ENCODE measurements at places on chromosomes 4 and X.

GRCh38 chr4:80454040-80454439 lies 118.5 kb downstream of the CFAP299 start:
- DNase-seq: no peak

DNA sequence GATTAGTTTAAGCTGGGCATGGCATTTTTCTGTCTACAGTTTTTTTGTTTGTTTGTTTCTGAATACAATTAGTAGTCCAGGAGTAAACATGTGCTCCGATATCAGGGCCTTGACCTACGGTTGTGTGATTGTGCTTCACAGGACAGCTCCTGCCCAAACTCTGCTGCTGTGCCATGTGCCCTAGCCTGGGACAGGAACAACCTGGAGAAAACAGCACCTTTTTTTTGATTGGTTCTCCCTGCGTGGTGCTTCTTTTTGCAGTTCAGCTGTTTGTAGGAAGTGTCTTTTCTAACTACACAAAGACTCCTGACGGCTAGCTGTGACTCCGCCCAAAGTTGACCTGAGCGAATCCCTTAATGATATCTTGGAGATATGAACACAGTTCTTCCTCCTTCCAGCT lies 158.8 kb downstream of the ATP10D start:
- DNase-seq: no peak

GRCh38 chr4:185036842-185037241 lies 18.6 kb downstream of the HELT start:
- DNase-seq: no peak

DNA sequence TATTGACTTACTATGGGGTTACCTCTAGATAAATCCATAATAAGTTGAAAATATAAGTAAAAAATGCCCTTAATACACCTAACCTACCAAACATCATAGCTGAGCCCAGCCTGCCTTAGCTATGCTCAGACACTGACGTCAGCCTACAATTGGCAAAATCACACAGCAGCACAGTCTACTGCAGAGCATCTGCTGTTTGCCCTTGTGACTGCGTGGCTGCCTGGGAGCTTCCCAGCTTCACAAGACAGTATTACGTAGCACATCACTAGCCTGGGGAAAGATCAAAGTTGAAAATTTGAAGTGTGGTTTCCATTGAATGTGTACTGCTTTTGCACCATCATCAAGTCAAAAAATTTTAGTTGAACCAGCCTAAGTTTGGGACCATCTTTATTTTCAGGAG lies 8.8 kb downstream of the HTT-AS start:
- DNase-seq: no peak

DNA sequence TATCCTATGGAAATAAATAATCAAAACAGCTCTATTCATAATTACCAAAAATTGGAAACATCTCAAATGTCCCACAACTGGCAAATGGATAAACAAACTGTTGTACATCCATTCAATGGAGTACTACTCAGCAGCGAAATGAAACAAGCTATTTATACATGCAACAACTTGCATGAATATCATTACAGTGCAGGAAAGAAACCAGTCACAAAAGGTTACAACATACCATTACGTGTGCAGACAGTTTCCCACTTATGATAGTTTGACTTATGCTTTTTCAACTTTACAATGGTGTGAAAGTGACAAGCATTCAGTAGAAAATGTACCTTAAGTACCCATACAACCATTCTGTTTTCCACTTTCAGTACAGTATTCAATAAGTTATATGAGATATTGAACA lies 82.3 kb downstream of the NEK1 start:
- DNase-seq: no peak

DNA sequence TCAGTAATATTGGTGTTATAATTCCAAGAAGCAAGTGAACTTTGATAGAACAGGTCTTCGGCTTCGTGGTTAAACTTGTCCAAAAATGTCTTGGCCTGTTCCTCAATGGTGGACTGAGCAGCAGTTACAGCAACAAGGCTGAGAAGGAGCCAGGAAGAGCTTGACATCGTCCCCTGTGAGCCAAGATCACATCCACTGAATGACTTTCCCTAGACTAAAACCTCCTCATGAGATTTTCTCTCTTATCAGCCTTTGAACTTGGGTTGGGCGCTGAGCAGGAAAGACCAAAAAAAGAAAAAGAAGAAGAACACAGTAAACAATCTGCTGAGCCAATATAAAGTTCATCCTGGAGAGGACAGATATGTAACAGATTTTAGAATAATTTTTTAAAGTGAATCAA lies at the start of gene ACE2:
ACE2 (minus strand) TSS at position 216 of the 400 bp plus-strand sequence; CDS start at position 167, 49 bp downstream.
- DNase-seq: no peak

- DNase-seq: no peak
These were observed 793.9 kb downstream of the ADGRL3 start for GRCh38 chr4:61994036-61994435.

GRCh38 chr4:56723201-56723605 lies 42.1 kb upstream of the HOPX start:
- DNase-seq: no peak

DNA sequence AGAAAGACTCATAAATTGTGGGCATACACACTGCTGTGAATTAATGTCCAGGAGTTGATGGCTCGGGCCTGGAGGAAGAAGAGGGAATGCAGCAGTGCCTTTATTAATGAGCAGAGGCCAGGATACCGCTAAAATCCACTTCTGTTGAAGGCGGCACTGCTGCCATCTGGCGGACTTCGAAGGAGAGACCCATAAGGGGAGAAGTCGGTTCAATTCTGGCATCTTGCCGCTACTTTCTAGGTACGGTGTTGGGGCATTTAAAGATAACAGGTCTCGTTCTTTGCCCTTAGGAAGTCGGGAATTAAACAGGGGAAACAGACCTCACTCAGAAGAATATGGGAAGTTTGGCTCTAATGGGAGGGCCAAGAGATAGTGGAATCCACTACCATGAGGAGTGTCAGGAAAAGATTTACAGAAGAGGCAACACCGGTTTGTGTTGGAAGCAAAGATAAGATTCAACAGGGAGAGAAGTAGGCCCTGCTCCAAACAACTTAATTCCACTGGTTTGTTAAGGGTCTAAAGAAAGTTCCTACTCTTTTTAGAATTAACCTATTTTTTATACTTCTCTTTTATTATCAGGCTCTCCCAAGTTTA lies 133.6 kb upstream of the GIMD1 start:
- DNase-seq: no peak

- peak; percentile 16 for DNase-seq
These were observed 115.7 kb upstream of the TEX13C start for GRCh38 chrX:125203737-125204578.

GRCh38 chrX:134443461-134443860 lies 16.5 kb upstream of the HPRT1 start:
- no peak for DNase-seq

DNA sequence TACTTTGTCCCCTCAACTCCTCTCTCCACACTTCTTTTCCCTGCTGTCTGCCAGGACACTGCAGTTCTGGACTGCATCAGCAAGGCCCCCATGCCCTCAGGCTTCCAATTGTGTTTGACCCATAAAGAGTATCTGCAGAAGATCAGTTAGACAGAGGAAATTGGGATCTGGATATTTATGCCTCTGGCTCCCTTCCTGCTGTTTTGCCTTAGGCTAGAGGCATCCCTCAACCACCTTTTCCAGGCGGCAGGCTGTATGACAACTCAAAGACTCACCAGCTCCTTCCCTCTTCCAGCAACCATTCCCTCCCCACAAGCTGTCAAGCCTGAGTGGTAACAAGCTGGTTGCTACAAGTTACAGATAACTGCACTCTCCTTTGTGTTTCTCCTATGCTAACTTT lies 66.4 kb upstream of the NDP start:
- DNase-seq: no peak

DNA sequence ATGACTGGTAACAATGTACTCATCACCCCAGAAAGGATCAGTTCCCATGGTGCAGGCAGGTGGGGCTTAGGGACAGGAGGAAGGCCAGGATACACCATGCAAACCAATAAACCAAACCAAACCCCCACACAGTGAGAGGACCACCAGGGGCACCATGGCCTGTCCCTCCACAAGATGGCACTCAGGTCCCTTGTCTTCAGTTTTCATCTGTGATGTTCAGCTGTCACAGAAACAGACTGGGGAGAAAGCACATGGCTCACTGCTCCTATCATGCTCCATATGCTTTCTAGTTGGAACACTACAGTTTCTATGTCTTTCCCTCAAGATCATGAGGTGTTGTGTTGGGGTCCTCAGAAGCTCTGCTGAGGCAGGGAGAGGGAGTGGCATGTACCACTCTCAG lies 10.1 kb downstream of the HS3ST1 start:
- DNase-seq: no peak

DNA sequence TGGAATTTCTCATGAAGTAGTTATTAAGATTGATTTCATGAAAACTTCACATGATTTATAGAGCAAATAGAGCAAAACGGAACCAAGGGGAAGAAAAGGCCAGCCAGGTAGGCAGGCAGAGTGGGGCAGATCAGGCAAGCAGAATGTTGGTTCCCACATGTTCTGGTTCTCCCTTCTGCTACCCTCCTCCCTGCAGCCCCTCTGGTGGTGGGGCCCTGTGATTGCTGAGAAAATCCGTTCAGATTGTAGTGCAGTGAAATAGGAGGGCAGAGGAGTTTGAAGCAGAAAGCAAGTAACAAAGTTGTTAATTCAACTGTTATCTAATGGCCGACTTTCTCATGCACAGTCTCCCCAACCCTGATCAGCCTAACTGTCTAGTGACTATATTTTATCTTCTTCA lies 185.3 kb downstream of the MID1IP1 start:
- DNase-seq: no peak

DNA sequence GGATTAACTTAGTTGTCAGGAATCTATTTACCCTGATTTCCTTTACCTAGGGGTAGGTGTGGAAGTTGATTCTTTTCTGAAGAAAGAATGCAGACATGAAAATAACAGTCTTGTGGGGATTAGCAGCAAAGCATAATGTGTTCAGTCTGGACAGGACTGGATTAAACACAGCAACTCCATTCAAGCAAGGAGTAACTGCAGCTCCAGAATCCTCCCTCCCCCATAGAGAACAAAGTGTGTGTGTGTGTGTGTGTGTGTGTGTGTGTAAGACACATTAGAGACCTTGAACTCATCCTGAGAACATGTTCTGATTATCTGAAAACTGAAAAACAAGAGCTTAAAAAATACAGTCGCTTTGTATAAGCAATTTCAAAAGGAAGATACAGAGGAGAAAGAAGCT lies 9.3 kb downstream of the C4orf54 start:
- DNase-seq: no peak

- DNase-seq: no peak
These were observed 70.2 kb upstream of the AFAP1 start for GRCh38 chr4:8009710-8010511.

DNA sequence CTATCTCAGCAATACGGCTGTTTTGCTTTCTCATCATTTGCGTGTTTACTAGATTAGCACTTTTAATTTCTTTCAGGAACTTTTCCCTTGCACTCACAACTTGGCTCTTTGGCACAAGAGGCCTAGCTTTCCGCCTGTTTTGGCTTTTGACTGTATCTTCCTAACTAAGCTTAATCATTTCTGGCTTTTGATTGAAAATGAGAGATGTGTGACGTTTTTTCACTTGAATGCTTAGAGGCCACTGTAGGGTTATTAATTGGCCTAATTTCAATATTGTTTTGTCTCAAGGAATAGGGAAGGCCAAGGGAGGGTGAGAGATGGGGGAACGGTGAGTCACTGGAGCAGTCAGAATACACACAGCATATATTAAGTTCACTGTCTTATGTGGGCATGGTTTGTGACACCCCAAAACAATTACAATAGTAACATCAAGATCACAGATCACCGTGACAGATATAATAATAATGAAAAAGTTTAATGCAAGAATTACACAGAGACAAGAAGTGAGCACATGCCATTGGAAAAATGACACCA lies 27.3 kb downstream of the MND1 start:
- no peak for DNase-seq

- no peak for DNase-seq
These were observed 273.5 kb upstream of the ADGRL3 start for GRCh38 chr4:60926624-60927023.

Data from NCI-H1930 (cell line).